Cardiac septum (tissue), 1 donor: ENCODE measurements at places on chromosomes 1 and 21. TPM values are rescaled to one million over a fixed set of nuclear protein-coding genes. Genes with fewer than 3 reads are reported as not detected.

DNA sequence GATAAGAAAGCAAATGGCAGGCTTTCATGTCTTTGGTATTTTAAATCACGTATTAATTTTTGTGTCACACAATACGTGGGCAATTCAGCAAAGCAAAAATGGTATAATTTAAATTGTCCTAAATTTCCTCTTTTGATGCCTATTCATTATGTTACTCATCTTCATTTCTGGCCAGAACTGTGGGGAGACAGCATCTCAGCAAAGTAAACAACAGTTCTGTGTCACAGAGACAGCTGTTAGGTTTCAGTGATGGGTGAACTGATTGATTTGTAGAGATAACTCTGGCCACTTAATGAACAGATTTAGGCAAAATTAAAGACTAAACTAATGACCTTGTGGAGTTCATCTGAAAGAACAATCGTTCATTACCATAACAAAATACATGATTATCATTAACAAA, 49.2 kb downstream of the FH start:
- no peak for DNase-seq

GRCh38 chr1:115314765-115315164, 23.3 kb downstream of the NGF start:
- no peak for DNase-seq

- no peak for DNase-seq
Measured at GRCh38 chr1:215200121-215200520, 117.6 kb downstream of the KCNK2 start.

DNA sequence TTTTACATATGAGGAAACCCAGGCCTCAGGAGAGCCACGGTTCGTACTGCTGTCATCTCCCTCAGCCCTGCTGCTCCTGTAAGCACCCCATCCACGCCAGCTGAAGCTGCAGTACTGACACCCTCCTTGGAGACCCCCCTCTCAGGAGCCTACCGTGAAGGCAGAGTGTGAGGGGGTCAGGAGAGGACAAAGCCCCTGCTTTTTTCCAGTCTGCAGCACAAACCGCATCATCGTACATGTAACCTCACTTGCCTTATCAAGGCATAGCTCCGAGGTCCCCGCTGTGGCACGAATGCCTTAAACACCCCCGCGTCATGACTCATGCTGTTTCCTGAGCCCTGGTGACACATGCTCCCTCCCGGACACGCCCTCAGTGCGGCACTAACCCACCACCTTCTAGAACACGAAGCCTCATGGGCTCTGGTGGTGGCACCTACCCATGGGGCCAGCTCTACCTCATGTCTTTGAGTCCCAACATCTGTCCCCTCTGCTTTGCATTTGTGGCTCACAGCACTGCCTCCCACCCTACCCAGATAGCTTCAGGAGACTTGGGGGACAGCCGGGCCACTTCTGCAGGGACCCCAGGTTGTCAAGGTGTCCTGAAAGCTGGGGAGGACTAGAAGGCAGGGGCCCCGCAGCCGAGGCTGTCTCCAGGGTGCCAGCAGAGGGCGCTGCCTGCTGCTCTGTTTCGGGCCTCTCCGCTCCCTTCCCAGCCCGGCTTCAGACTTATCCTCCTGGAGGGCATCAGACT, 4.9 kb downstream of the SH3BGRL3 start:
- DNase-seq = peak; percentile 87

DNA sequence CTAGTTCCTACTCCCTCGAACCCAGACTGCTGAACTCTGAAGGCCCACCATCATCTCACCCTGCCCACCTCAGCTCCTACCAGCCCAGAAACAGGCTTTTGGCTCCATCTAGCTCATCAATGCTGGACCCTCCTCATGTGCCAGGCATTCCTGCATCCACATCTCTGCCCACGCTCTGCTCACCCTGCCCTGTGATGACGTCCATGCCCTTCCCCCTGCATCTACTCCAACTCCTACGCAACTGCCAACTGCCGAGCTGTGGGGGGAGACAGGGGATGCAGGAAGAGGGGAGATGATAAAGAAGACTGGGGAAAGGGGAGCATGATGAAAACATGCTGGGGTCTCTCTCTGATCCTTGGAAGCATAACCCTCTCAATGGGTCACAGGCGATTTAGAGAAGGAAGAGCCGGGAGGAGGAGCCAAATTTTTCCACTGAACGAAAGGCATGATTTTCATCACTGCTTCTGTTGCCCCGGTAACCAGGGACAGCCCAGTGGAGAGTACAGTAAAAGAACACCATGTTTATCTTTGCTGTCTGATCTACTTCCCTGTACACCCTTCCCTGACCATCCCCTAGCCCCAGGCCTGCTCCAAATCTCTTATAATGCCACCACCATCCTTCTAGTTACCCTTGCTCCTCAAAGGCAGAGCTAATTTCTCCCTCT, 44.3 kb downstream of the CD34 start:
- no peak for DNase-seq

GRCh38 chr1:234235434-234235881, 137.8 kb upstream of the COA6 start:
- DNase-seq = no peak

- DNase-seq = no peak
Measured at GRCh38 chr1:204714194-204714860, 28.8 kb upstream of the LRRN2 start.

DNA sequence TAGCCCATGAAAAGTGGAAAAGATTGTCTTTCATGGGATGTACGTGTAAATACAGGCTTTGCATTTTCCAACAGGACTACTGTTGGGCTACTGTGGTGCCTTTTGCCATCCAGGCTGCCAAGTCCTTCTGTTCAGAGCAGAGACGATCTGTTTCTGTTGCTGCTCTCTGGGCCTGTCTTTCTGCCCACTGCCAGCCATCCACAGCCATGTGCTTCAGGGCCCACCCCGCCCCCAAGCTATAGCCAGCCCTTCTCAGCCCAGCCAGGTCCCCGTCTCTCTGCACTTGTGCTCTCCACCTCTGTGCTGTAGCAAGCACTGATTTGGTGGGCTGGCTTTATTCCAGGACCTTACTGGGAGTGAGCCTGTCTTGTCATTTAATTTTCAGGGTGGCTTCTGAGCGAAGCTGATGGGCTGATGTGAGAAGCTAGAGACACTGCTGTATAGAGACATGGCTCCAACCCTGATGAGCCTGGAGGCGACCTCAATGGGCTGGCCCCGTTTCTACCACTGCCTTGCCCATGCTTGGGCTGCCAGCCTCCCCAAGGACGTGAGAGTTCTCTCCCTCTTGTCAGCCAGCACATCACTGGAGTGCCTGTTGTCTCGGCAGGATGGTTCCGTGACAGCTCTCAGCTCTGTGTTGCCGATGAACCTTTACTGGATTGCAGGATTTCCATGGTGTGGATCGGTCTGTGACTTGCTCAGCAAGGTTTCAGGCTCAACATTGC, 137.8 kb downstream of the PEX14 start:
- no peak for DNase-seq

- DNase-seq = peak; percentile 88
Measured at GRCh38 chr21:38913120-38913892, 107.6 kb downstream of the ETS2 start.

DNA sequence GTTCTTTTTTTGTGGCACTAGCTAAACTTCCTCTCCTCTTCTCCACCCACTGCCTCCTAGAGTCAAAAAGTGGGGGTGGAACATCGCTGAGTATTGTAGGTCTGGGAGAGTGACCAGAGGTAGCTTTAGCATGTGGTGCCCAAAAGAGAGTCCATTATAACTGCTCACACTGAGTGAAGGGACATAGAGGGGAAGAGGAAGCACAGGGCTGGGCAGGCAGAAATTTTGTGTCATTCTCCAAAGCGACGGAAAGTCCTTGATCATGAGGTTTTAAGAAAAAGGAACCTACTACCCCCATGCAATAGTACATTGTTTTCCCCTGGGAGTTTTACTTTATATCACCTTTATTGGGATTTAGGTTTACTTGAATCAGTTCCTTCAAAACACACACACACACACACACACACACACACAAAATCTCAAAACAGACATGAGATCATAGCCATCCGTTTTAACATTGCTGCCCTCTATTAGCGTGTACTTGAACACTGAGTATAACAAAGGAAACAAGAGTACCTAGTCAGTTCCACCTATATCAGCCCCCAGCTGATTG, 4.1 kb downstream of the CD84 start:
- no peak for DNase-seq

DNA sequence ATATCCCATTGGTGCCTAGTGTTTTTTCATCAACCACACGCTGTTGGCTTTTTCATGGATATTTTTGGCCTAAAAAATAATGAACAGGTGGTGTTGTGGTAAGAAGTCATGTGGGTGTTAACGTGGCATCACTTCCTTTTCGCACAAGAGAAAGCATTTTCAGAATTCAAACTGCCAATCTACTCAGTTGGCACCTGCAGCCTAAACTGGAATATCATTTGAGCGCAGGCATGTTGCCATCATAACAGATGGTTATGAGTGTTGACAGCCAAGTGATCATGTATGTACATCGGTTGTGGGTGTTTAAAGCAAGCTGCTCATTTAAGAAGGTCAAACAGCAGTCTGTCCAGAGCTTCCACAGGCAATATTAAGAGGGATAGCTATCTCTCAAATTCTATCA, 1963.0 kb downstream of the NCAM2 start:
- DNase-seq = no peak

- no peak for DNase-seq
Measured at GRCh38 chr1:9078015-9078751, 8.7 kb upstream of the SLC2A5 start.

DNA sequence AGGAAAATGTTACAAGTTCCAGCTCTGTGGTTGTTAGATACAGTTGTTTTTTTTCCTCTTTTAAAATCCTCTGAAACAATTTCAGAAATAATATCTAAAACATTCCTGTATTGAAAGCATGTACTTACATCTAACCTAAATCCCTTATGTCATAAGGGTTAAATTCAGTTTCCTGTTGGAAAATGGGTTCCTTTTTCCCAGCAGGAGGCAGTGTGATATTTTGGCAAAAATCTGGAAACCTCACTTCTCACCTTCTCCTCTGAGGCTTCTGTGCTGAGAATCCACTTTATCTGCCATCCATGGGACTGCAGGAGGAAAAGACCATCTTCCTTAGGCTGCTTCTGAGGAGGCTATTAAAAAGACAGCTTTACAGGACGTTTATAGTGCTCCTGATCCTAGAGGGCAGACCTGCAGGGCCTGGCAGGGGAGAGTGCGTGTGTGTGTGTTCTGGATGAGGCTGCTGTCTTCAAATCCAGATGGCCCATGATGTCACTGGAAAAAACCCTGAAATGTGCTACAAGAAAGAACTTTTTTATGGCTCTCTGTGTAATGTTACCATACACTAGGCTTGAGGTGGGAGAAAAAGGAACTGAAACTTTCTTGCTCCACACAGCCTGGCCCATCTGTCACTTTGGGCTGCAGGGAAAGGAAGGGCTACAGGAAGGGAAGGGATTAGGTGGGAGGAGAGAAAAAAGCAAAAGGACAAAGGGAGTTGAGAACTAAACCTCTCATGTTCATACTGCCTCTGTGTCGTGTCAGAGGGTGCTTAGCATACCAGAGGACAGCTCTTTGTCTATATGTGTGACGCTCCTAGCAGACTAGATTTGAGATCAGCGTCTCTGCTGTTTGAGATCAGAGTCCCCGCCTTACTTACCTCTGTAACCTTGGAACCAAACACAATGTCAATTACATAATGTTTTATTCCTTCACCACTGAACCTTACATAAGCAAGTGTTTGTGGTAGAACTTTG, 379.2 kb upstream of the SPAG17 start:
- no peak for DNase-seq

- DNase-seq = no peak
Measured at GRCh38 chr1:31310198-31310597, 13.4 kb downstream of the ZCCHC17 start.

- no peak for DNase-seq
Measured at GRCh38 chr1:156214024-156214748, 1.4 kb downstream of the PMF1 start.

GRCh38 chr21:35933466-35933865, 126.9 kb downstream of the SETD4 start:
- DNase-seq = peak; percentile 83

GRCh38 chr1:150507912-150508864, at the start of gene ECM1:
ECM1 (plus strand) TSS chr1:150508109; CDS start chr1:150508210, 101 bp downstream.
- peak; percentile 85 for DNase-seq

DNA sequence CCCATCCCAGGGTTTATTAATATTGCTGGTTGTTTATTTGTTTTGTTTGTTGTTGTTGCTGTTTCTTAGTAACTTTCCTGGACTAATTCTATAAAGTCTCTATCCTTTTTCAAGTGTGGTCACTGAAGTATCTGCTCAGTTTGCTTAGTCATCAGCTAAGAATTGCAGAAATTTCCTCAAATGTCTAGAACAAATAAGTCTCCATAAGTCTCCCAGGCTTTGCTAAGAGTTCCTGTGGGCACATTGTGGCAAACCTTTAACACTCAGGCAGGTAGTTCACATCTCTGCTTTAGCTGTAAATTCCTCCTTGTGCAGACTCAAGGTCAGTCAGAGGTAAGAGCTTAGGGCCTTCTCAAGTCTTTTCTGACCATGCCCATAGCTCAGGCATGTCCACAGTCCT, 38.9 kb upstream of the C1orf185 start:
- DNase-seq = no peak

- no peak for DNase-seq
Measured at GRCh38 chr1:32263744-32264143, 12.7 kb downstream of the LCK start.

DNA sequence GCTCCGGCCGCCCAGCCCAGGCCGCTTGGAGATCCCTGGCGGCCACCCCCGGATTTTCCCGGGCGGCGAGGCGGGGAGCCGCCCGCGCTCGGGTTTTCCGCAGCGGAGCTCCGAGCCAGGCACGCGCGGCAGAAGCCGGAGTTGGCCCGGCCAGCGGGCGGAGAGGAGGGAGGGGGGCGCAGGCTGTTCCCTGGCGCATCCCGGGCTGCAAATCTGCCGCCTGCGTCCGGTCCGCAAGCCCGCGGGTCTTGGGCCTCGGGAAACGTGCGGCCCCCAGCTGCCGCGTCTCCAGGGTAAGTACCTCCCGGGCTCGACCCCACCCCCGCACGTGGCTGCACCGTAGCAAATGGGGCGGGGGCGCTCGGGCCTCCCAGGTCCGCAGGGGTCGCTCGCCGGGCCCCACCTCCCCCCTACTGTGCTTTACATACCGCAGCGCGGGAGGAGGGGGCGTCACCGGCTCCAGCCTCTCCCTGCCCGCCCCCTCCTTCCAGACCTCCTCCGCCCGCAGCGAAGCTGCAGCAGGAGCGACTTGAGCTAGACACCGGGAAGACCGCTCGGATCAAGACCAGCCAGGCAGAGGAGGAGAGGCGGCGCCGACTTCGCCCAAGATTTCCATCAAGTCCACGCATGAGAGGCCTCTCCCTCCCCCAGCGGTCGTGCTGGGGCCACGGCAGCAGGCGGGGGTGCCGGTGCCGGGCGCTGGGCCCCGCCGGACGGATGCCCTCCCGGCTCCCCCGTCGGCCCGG, 1.6 kb downstream of the TMEM200B start:
- no peak for DNase-seq

The PLEKHA6 gene
- total RNA-seq = 27.9 TPM

The FAM151A gene
- 0.22 TPM for total RNA-seq

The TRMT13 gene
- 8.1 TPM for total RNA-seq
